NCI-H2081 (cell line): ENCODE measurements at places on chromosomes 5 and 9.

GRCh38 chr5:147162740-147163139, 72.1 kb upstream of the STK32A start:
- DNase-seq: no peak

- DNase-seq: no peak
These were observed 3.5 kb downstream of the PAM start for GRCh38 chr5:102758576-102758975.

DNA sequence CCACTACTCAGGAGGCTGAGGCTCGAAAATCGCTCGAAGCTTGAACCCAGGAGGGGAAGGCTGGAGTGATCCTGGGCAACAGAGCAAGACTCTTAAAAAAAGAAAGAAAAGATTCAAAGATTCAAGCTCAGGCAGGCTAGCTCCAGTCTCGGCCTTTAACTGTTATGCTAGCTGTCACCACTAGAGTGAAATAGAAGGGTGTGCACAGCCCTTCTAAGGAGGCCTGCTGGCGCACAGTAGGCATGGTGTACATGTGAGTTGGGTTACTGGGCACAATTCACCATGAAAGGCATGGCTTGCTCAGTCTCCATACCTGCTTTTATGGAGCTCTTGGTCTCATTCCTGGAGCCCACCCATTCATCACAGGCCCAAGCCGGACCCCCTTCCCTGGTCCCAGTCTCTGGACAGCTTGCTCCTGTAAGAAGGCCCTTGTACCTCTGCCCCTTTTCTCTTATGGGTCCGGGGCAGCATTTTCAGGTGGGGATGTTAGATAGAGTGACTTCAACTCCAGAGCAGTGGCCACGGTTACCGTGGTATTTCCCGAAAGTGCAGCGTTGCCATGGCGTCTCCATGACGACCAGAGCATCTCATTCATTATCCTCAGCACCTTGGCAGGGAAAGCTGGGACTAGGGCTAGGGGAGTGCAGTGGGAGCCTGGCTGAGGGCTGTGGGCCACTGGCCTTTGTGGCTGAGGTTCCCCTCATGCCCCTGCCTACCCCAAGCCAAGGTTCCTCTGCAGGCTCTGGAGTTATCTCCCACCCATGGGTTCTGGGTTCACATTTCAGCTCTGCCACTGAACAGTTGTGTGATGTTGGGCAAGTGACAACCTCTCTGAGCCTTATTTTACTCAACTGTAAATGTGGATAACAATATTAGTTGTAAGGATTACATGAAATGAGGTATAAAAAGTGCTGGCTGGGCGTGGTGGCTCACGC, 5.7 kb downstream of the NDST1 start:
- DNase-seq: no peak

DNA sequence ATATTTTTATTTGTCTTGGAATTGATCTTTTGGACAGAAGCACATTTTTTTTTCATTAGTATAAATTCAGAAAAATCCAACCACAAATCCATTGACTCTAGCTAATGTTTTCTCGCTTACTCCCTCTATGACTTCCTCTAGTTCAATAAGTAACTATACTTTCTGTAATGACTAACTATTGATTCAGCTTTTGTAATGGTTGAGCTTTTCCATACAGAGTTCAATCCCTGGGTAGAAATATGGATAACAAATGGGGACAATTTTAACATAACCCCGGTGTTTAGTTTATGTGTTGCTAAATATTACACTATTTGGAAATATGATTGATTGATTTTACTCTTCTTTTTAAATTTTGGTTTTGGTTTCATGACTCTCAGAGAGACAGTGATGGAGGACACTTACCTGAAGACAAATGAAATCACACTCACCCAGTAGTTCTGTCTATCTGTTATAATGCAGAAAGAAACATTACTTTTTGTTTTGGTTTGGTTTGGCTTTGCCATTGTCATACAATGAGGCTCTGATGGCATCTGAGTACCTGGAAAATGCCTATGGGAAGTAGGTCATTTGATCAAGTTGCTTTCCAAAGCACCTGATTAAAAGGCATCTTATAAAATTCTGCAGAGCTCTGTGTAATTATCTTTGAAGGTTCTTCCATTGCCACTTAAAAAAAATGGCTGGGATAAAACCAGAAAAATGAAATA, 309.7 kb upstream of the MPDZ start:
- DNase-seq: no peak

DNA sequence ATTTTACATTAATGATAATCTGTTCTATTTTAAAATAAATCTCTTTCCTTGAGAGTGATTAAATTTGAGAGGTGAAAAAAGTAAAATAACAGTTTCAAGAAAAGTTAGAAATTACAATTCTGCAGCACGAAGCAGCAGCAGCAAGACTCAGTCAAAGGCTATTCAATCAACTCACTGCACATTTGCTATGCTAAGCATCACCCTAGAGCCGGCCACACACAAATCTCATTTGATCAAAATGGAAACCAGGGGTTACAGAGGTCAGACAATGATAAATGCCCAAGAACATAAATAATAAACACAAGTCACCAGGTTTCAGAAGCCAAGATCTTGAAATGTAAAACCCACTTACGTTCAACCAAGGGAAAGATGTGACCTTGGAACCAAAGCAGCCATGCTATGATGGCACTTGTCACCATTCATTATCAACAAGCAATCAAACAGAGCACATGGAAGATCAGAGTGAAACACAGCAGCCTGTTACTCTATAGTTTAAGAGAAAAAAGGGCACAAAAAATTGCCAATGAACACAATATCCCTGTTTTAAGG, 136.0 kb downstream of the EPB41L4A start:
- no peak for DNase-seq

- DNase-seq: peak; percentile 43
These were observed 711 bp upstream of the SUB1 start for GRCh38 chr5:32584646-32585045.

DNA sequence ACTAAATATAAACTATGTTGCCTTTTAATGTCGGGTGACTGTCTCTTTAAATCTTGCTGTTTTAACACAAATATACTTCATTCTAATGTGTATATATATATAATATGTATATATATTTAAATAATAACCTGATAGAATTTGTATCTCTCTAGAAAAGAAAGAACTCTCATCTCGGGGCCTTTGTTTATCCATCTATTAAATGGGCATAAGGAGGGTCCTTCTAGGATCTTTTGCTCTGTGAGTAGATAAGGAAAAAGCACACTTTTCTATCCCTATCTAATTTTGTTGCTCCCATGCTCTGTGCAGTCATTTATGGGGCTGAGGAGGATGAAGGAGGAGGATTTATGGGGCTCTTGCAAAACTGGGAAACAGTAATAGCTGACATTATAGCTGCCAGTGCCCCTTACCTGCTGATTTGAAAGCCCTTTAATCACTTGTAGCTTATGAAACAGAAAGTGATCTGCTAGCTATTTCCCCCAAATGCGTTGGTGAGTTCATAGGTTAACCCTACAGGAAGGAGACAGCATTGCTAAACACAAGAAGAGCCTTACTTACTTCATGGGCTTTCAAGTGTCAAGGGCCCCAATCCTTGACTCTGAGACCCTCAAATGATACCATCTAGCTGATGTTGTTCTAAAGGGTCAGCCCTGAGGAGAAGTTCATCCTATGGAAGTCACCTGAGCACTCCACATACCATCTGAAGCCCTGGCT, 5.8 kb upstream of the PPARGC1B start:
- no peak for DNase-seq

DNA sequence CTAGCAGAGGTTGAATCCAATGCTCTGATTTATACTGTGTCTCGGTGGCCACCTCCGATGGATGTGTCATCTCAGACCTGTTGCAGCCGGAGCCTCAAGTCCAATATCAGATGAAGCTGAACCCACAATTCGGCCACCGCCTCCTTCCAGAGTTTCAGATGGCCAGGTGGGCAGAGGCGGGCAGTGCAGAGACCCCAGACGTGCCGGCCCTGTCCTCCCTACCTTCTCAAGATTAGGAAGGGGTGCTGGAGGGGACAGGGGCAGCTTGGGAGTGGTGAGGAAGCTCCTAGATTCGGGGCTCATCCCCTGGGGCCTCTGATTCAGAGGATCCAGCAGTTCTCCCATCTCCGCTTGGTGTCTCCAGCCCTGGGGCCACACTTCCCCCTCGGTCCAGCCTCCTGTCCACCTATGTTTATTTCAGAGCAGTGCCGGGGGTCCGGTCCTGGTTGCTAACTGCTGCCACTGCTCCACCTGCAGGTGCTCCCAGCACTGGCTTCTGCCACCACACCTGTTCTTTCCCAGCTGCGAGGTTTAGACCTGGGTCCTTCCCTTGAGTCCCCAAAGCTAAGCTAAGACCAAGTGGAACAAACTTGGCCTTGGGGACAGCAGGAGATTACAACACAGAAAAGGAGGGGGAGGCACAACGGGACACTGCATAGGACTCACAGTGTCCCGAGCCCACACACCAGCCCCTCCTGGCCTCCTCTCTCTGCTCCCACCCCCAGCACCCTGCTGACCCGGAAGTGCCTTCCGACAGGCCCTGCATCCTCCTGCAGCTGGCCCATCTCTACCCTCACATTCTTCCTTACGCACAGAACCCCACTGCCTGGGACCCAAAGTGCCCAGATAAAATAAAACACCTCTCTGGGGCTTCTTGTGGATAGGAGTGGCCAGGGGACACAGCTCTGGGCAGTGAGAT, 81.6 kb downstream of the NTNG2 start:
- DNase-seq: no peak

- DNase-seq: no peak
These were observed 9.0 kb downstream of the BRD9 start for GRCh38 chr5:883475-884181.

- DNase-seq: no peak
These were observed 62.1 kb downstream of the SLC44A1 start for GRCh38 chr9:105306351-105307140.

DNA sequence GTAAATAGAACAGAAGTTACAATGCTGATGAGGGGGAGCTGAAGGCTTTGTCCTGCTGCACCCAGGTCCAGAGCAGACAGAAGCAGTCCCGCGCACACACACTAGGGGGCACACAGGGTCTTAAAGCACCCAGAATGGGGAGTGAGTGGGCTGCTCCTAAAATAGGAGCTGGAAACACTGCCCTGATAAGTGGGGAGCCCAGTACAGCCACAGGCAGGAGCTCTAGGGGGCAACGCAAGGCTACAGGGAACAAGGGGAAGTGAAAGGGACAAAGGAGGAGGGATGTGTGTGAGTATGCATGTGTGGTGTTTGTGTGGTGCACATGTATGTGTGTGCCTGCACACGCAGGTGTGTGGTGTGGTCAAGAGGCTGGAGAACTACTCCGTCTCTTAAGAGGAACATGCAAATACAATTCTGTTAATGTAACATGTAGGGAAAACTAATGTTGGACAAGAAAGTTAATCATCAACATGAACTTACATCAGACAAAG, 191.5 kb downstream of the ROR2 start:
- peak; percentile 30 for DNase-seq

DNA sequence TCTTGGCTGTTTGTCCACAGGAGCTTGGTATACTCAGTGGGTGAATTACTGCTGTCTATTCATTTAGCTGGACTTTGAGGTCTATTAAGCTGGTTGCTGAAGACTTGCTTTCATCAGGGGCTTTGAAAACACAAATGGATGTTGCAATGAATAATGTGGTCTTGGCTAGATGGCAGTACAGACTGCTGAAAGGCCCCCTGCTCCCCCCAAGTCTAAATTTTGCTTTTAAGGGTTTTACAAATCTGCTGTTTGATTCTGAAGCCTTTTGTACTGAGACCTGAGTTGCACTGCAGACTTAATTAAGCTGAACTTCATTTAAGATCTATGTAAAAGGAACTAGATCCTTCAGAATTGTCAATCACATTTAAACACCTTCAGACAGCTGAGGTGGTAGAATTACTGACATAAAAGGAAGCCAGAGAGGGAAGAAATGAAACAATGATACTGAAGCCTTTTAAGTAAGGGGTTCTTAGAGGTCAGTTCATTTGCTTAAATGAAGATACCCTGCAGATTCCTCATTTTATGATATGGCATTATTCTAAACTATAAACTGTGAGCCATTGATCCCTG, 37.3 kb downstream of the KCTD16 start:
- peak; percentile 72 for DNase-seq

GRCh38 chr5:36482812-36483211, 123.6 kb upstream of the SLC1A3 start:
- no peak for DNase-seq

DNA sequence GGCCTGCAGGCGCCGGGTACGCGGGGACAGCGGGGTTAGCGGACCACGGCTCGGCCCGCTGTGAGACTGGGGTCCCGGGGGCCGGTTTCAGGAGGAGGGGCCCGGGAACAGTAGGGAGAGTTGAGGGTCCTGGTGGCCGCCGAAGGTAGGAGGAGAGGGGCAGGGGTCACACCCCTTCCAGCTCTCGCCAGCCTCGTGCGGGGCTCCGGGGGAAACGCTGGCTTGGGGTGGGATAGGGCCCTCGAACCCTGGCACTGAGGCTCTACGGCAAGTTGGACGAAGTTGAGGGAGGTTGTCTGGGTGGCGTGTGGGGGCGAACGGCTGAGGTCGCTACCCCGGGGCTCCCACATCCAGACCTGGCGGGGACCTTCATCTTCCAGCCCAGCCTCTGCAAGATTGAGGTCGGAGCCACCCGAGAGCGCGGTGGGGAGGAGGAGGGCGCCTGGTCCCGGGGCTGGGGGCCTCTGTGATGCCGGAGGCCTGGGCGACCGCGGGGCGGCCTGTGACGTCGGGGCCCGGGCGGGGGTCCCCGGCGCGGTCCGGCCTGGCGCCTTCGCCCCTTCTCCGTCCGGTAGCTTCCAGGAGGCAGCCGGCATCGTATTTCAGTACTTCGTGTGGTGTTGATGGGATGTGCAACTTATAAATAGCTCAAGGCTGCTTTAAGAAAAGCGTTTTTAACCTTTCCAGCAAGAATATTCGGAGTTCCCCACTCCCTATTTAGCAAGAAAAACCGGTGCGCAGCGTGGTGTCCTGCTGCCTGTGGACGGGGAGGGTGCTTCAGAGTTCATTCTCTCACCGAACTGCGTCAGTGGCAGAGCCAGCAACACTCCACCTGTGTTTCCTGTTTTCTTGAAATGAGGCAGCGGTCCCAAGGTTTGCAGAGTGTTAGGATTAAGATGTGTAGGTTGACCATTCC, 902 bp downstream of the HABP4 start:
- peak; percentile 2 for DNase-seq

- no peak for DNase-seq
These were observed 14.5 kb upstream of the TGFBI start for GRCh38 chr5:136014049-136015002.

DNA sequence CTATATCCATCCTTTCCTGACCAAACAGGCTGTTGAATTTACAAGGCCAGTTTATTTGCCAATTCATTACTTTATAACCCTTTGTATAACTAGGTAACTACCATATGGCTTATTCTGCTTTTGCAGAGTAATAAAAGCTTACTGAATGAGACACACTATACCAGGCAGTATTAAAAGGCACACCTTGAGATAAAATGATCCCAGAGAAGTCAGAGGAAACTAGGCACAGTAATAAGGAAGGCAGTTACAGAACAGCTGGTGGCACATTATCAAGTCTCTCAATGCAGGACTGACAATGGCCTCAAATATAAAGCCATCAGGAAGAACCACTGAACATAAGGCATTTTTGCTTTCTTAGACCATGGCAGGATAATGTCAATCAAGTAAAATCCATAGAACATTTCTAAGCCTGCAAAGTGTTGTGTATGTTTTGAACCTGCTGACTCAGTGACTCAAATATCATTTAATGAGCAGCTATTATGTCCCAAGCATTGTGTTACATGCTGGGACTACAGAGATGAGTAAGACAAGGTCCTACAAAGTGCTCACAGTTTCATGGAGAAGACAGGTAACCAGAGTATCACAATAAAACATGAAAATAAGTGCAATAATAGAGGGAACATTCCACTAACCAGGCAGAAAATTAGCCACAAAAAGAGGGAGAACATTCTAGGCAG, 52.5 kb downstream of the OXCT1 start:
- no peak for DNase-seq
